ENCODE measurements at places on chromosomes 12 and 14.

GRCh38 chr12:118307069-118307954, 65.4 kb downstream of the TAOK3 start:
- no peak for DNase-seq

GRCh38 chr14:86712176-86712575, 1182.2 kb downstream of the FLRT2 start:
- no peak for DNase-seq

DNA sequence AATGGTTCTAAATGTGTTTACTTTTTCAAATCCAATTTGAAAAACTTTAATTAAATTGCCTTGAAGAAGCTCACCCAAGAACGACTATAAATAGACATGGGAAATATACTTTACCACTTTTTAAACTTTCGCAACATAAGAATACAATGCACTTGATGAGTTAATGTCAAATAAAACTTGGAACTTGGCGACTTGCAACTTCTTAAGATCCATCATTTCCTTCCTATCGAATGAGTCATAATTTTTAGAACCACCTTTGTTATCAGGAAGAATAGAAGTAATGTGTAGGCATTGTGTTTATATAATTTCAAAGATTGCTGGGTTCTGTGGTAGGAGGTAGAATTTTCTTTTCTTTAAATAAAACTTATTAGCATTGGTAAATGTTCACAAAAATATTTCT, 1417.4 kb upstream of the FLRT2 start:
- DNase-seq: no peak

DNA sequence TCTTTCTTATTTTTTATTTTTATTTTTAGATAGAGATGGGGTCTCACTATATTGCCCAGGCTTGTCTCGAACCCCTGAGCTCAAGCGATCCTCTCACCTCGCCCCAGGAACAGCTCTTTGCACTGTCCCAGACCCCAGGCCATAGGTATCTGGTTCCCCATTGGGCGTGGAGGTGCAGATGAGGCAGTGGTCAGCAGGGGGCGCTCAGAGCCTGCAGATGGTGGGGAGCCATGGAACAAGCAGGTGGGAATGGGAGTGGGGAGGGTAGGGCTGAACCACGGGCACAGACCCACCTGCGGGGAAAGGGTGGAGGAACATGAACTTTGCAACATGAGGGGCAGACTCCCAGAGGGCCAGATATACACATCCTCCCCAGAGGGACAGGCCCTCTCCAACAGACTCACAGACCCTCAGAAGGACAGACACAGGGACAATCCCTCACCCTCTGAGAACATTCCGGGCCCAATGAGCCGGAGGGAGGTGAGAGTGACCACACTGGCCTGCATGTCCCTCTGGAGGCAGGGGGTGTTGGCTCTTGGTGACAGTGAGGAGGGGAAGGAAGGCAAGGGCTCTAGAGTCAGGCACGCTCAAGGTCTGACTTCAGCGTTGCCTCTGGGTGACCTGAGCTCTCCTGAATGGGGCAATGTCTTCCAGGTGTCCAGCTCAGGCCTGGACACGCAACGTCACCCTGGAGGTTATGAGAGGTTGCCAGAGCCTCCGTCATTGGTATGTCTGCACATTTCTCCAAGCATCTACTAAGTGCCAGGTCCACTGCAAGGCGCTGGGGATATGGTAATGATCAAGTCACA, 34.9 kb downstream of the KRT80 start:
- DNase-seq: no peak

- DNase-seq: no peak
Measured at GRCh38 chr12:57390174-57390573, 40.7 kb downstream of the R3HDM2 start.
